Motor neuron (in vitro differentiated cells): ENCODE measurements at places on chromosomes 12 and 14. TPM values are rescaled to one million over a fixed set of nuclear protein-coding genes. Genes with fewer than 3 reads are reported as not detected.
A peak's percentile ranks its signal among the peaks of the same experiment; 100 is the strongest.

GRCh38 chr12:113247123-113248050 lies 26.1 kb downstream of the TPCN1 start:
- peak; percentile 4 for ATAC-seq

Gene GUCY2C
- not detected in 2 replicates for total RNA-seq

DNA sequence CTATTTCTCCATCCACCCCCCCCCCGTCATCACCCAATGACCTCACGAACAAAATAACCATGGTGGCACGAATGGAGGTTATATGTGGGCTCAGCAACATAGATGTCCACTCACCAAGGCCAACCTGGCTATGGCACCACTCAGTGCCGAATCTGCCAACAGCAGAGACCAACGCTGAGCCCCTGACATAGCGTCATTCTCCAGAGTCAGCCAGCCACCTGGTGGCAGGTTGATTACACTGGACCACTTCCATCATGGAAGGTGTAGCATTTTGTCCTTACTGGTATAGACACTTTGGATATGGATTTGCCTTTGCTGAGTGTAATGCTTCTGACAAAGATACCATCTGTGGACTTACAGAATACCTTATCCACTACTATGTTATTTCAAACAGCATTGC lies 24.2 kb upstream of the DYRK2 start:
- ATAC-seq: no peak

- ATAC-seq: no peak
These were observed 12.5 kb upstream of the STRN3 start for GRCh38 chr14:31038521-31039166.

- no peak for ATAC-seq
These were observed 73.1 kb downstream of the CRACR2A start for GRCh38 chr12:3679831-3680230.

GRCh38 chr12:57215668-57216013 lies 953 bp upstream of the NXPH4 start:
- ATAC-seq: peak; percentile 8

- ATAC-seq: no peak
These were observed 10.1 kb downstream of the GSG1 start for GRCh38 chr12:13093191-13093847.

Gene NUP107
- 98.6 and 102 TPM in 2 replicates for total RNA-seq

- peak; percentile 10 for ATAC-seq
These were observed 400 bp downstream of the CHST11 start for GRCh38 chr12:104456950-104457745.

Gene OR6C68
- not detected in 2 replicates for total RNA-seq

Gene OTX2
- total RNA-seq: 0.25 and 0.33 TPM in 2 replicates

GRCh38 chr14:96194657-96195431 lies 9.8 kb upstream of the BDKRB2 start:
- ATAC-seq: no peak

DNA sequence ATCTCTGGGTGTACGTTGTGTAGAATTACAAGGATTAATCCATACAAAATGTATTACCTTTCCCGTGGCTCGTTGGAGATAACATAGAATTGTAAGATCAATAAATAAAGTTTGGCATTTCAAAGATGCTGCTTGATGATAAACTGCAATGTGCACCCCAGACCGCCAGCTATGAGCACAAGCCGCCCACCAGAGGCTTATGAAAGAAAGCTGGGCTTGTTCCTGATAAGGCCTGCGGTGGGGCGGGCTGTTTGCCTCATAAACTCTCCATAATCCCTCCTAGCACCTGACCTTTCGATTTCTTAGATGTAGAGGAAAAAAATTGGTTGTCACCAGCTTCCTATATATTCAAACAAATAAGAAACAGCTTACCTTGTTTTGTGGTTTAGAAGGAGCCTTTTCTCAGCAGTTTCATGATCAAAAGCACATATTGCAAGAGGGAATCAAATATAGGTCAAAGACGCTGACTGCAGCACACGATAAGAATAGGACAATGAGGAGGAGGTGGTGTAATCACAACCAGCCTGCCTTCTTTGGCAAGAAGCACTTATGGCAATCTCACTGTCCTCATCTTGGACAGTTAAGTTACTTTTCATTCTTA lies 293.6 kb downstream of the RMST start:
- no peak for ATAC-seq

GRCh38 chr12:22982635-22983034 lies 357.7 kb downstream of the ETNK1 start:
- no peak for ATAC-seq

- ATAC-seq: no peak
These were observed 397.9 kb upstream of the ATP2B1 start for GRCh38 chr12:90106568-90106967.

GRCh38 chr14:50801706-50802105 lies 29.3 kb downstream of the NIN start:
- no peak for ATAC-seq

DNA sequence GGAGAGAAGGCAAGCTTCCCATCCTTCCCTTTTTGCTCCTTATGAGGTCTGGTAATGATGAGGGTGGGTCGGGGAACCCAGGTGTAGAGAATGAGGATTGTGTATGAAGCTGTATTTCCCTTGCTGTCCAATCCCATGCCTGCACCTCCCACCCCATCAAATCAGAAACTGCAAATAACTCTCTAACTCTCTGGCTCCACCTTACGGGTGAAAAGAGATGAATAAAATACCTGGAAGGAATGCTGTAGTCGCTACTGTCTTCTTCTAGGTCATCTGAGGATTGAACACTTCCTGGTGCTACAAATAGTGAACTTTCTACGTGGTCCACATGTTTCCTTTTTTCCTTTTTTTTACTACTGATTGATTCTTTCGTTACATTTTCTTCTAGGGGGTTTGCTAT lies 38.9 kb upstream of the DICER1 start:
- ATAC-seq: peak; percentile 66

Gene PITPNM2
- total RNA-seq: 4.4 and 5.0 TPM in 2 replicates

GRCh38 chr12:58529897-58530741 lies 390.2 kb downstream of the LRIG3 start:
- ATAC-seq: peak; percentile 84

DNA sequence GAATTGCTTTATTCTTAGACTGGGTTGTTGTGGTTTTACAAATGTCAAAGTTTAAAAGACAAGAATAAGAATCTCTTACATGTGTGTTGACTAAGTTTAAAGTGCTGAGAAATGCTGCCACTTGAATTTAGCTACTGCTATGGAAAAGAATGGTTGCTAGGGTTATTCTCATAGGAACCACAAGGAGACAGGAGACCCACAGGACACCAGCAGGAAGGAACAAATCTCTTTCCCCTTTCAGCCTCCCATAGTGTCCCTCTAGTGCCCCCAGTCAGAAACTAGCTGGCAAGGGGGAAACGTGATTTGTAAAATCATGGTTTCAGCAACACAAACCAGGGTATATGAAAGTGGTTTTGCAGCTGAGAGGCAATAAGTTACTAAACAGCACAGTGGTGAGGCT lies 102.7 kb downstream of the ST8SIA1 start:
- peak; percentile 72 for ATAC-seq

- ATAC-seq: no peak
These were observed 42.5 kb upstream of the GNPNAT1 start for GRCh38 chr14:52833891-52834290.

- ATAC-seq: peak; percentile 43
These were observed 31.0 kb upstream of the PTCSC3 start for GRCh38 chr14:36207500-36207899.

GRCh38 chr12:44817687-44818086 lies 58.4 kb downstream of the NELL2 start:
- ATAC-seq: no peak

- peak; percentile 63 for ATAC-seq
These were observed 9.5 kb upstream of the CSAD start for GRCh38 chr12:53190108-53190729.

Gene GPR162
- 4.8 and 6.1 TPM in 2 replicates for total RNA-seq

DNA sequence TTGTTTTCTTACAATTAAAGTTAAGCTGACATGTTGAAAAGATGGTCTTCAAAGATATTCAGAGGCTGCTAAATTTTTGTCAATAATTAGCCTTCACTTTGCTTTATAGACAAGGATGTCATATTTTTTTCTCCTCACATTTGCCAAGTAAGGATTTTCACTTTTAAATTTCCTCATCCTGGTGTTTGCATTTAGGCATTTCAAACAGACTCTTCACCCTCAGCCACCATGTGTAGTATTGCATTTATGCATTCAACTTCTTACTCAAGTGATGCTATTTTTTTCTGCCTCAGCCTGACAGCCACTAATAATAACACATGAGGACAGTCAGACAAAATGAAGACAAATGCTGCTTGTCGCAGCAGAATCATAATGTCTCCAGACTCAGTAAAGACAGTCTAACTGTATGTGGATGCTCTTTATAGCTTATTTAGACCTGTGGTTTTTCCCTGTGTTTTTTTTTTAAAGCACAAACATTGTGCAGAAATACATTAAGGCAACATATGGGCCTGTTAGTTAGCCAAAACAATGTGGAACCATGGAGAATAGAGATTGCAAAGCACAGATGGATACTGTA lies 481.5 kb downstream of the NPAS3 start:
- ATAC-seq: peak; percentile 78

DNA sequence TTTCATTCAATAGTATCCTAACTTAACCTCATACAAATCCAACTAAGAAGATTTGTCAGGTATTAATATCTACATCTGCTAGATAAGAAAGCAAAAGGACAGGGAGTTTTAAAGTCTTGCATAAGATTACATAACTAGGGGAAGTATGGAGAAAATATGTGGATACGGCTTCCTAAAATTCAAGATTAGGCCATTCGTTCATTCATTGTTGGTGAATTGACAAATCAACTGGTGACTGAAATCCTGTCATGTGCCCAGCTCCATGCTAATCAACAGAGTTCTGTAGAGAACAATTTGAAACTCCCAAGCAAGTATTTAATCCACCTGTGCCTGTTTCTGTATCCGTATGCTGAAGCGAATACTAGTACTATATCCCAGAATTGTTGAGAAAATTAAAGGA lies 260.9 kb upstream of the USP15 start:
- no peak for ATAC-seq

DNA sequence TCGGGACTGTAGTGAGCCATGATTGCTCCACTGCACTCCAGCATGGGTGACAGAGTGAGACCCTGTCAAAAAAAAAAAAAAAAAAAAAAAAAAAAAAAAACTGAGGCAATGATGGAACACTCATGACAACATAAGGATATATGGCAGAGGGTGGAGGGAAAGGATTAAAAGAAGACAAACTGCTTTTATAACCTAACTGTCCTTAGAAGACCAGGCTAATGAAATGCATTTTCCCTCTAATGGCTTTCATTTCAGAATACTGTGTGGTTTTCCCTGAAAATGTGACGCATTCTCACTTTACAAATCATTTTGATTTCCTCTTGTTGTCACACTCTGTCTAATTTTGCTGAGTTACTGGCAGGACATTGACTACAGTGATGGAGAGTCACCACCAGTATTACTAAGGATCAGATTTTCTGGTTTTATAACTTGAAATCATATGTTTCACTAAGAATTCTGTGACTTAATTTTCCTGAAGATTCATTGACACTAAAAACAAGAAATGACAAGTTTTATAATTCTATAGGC lies 137.6 kb upstream of the SSTR1 start:
- peak; percentile 97 for ATAC-seq

- ATAC-seq: no peak
These were observed 2.9 kb downstream of the NUDT4 start for GRCh38 chr12:93380480-93381121.

- ATAC-seq: no peak
These were observed 4.1 kb downstream of the PELI2 start for GRCh38 chr14:56122301-56122700.

DNA sequence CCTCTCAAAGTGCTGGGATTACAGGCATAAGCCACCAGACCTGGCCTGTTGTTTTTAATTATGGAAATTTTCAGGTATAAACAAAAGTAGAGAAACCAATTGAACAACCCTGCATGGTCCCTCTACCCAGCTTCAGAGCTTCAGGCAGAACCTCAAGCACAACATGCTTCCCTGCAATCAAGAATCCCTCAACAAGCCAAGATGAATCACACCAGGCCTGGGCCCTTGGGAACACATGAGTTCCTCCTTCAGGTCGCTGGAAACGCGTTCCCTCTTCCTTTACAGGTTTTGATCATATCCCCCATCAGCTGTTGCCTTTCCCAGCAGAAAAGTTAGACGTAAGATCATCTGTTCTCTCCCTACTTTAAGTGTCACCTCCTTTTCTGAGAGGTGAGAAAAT lies 20.5 kb upstream of the CORO1C start:
- no peak for ATAC-seq

DNA sequence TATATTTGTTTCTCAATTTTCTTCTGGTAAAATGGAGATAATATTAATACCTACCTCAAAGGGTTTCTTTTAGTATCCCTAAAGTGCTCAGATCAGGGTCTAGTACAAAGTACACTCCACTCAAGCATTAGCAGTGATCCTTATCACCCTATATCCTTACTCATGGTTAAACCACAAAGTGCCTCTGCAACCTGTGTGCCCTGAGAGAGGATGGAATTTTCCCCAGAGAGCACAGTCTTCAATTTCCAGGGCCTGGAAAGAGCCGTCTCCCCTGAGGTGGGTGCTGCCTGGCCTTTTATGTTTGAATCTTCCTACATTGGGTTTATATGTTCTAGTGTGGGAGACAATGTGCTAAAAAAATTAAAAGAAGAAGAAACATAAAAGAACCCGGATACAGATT lies 183.1 kb upstream of the FBXO33 start:
- ATAC-seq: no peak

DNA sequence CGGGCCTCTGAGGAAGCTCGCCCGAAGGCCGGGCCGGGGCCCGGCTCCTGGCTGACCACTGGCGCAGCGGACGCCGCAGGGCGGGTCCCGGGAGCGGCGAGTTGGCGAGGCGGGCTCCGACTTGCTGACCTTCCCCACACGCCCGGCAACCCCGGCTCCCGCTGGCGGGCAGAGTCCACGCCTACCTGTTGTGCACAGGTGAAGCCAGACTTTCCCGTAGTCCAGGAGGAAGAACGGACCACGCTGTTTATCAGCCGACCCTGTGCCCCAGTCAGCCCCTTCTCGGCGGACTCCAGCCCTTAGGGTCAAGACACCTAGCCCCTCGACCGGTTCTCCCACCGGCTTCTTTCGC lies 407 bp downstream of the HEATR5A start:
- ATAC-seq: peak; percentile 54

Gene INSM2
- 0.15 and 0.52 TPM in 2 replicates for total RNA-seq

GRCh38 chr14:73738518-73739173 lies 24.5 kb upstream of the PNMA1 start:
- no peak for ATAC-seq

Gene SPIC
- total RNA-seq: 0.50 TPM in 1 of 2 replicates, not detected in the other

GRCh38 chr14:91246051-91246852 lies 1.7 kb upstream of the GPR68 start:
- no peak for ATAC-seq

Gene ASIC1
- total RNA-seq: 9.3 and 10.6 TPM in 2 replicates

Gene BDKRB1
- 0.27 TPM in 1 of 2 replicates, not detected in the other for total RNA-seq

DNA sequence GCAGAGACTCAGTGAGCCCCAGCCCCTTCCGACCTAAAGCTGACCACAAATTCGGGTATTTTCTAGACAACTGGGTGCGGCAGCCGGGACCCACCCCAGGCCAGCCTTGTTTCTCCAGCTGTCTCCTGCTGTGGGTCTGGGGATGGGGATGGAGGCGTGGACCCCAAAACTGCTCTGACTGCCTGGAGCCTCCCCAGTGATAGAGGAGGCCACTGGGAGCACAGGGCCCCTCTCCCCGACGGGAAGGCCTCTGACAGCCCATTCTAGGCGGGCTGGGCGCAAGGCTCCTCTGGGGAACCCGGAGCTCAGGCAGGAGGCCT lies 38.2 kb upstream of the TDRD9 start:
- no peak for ATAC-seq
